ENCODE measurements at places on chromosomes 4 and X. TPM values are rescaled to one million over a fixed set of nuclear protein-coding genes. Genes with fewer than 3 reads are reported as not detected.

The GPR173 gene
- 2.4 TPM for total RNA-seq

The RPS6KA6 gene
- not detected for total RNA-seq

The NKX3-2 gene
- total RNA-seq, result 0.96 TPM

The CPE gene
- total RNA-seq, result under 0.01 TPM

The EGF gene
- total RNA-seq, result 4.2 TPM

The ARMCX1 gene
- 25.3 TPM for total RNA-seq

DNA sequence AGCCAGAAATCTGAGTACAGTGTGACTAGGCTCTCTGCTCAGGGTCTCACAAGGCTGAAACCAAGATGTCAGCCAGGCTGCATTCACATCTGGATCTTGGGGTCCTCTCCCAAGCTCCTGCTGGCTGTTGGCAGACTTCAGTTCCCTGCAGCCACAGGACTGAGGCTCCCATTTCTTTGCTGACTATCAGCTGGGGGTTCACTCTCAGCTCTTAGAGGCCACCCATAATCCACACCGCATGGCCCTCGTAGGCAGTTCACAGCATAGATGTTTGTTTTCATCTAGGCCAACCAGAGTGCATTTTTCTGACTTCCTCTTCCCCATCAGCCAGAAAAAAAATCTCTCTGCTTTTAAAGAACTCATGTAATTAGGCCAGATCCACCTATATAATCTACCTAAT, 8.2 kb upstream of the WDR44 start:
- DNase-seq, result no peak

DNA sequence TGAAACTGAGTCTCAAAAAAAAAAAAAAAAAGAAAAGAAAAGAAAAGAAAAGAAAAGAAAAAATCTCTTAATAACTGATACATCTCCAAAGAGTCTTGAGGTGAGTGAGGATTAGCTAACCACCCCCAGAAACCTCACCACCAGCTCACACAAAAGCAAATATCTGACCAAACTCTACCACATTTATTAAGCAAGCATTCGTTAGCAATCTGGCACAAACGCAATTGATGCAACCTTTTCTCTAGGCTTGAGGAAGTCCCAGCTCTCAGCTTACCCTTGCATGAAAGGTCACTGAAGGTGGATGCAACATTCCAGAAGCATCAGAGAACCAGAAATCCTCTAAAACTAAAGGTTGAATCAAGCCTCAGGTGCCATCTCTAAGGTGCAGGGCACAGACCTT, 231.9 kb upstream of the BCOR start:
- no peak for DNase-seq

DNA sequence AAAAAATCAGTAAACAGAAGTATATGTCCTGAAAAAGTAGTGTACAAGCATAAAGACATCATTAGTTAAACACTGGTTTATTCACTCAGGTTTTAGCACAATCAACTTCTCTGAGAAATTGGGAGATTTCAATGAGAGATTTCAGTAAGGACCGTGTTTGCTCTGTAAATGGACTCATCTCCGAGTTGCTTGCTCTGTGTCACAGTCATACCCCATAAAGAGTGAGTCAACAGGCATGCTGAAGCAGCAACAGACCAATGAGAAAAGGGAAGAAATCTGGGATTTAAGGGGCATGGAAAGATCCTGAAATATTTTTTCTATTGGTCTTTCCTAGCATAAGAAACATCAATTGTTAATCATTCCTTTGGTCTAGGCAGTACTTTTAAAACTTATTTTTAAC, 4.7 kb downstream of the GLUD2 start:
- no peak for DNase-seq

- no peak for DNase-seq
These were observed 8.6 kb upstream of the TKTL2 start for GRCh38 chr4:163482190-163482589.

- DNase-seq, result no peak
These were observed 144.7 kb downstream of the ZAR1 start for GRCh38 chr4:48634688-48635308.

- DNase-seq, result no peak
These were observed 993 bp upstream of the CTAG2 start for GRCh38 chrX:154654372-154654771.

DNA sequence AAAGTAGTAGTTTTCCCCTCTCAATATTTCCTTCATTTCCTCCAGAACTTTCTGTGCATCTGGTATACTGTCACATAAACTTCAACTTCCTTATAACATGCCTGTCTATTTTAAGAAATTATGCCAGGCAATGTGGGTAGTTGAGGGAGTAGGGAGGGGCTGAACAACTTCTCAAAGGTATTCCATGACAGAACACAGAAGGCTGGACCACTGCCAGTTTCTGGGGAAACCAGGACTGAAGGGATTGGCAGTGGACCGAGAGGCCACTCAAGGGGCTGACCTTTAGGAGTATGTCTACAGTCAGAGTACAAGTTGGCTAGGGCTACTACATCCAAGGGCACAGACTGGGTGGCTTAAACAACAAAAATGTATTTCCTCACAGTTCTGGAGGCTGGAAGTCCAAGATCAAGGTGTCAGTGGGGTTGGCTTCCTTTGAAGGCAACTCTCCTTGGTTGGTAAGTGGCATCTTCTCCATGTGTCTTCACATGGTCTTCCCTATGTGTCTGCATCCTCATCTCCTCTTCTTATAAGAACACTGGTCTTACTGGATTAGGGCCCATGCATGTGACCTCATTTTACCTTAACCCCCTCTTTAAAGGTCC, 6.9 kb downstream of the SH3RF1 start:
- DNase-seq, result no peak
